ENCODE measurements at places on chromosomes 12 and 14.

- no peak for DNase-seq
Measured at GRCh38 chr12:116459916-116460663, 99.1 kb upstream of the MAP1LC3B2 start.

DNA sequence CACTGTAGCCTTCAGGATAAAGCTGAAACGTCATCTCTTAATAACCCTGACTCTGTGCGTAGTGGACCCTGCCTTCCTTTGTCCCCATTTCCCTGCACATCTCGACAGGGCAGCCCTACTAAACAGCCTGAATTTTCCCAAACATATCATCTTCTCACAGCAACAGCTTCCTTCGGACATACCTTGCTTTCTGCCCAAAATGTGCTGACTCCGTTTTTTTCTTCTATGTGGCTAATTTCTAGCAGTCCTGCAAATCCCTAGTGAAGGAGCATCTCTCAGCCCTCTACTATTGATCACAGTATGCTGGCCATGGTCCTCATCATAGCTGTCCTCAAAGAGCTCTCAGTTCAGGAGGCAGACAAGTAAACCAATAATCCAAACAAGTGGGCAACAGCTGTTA lies 53.1 kb upstream of the PCED1B start:
- DNase-seq = no peak

- no peak for DNase-seq
Measured at GRCh38 chr12:4780641-4781611, 60.7 kb downstream of the GALNT8 start.

DNA sequence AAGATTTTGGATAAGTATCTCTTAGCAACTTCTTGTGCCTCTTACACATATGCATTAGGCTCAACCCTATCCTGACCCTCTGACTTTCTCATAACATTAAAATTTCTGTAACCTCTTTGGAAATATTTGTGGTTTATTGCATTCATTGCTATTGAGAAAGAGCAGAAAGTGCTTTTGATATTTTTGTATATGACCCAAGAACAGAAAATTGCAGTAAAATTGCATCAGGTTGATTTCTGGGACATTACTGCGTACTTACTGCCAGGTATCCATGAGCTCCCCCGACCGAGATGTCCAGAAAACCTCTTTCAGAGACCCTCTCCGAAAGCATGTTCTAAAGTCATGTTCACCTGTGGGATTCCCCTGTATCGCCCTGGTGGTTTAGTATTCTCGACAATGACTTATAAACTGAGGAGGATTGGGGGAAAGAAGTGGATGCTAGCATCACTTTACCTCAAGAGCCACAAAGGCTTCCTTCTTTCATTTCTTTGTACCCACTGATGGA lies 14.5 kb upstream of the IL22 start:
- no peak for DNase-seq

GRCh38 chr14:66111891-66112290 lies 374.3 kb upstream of the CCDC196 start:
- DNase-seq = no peak

GRCh38 chr12:32098112-32098511 lies 8.5 kb upstream of the BICD1 start:
- DNase-seq = no peak

GRCh38 chr12:74999474-74999873 lies 210.2 kb downstream of the KCNC2 start:
- DNase-seq = no peak

DNA sequence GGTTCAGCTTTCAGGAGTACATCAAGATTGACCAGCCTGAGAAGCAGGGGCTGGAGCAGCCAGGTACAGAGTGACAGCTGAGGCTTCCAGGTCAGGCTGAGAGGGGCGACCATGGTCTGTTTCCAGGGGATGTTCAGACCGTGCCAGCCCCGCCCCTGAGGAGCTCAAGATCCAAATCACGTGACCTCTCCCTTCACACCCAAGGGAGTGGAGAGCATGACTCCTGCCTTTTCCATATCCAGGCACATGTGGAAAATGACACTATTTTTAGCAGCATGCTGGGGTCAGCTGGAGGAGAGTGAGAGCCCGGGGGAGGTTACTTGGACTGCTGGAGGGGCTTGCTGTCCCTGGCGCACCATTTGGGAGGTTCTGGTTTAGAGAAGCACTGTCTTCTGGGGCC lies 92.7 kb downstream of the B4GALNT3 start:
- DNase-seq = no peak

GRCh38 chr14:22630486-22630885 lies 13.7 kb downstream of the OR6J1 start:
- DNase-seq = no peak

DNA sequence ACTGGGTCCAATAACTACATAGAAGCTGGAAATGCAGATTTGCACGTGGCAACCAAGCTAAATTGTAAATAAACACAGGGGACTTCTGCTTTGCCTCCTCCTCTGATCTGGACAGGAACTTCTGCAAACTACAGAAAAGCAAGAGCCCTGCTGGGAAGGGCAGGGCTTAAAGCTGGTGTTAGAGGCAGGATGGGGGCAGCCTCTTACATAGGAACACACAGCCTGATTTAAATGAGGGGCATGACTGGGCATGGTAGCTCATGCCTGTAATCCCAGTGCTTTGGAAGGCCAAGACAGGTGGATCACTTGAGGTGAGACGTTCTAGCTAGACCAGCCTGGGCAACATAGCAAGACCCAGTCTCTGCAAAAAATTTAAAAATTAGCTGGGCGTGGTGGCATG lies 46.7 kb downstream of the ERH start:
- no peak for DNase-seq

DNA sequence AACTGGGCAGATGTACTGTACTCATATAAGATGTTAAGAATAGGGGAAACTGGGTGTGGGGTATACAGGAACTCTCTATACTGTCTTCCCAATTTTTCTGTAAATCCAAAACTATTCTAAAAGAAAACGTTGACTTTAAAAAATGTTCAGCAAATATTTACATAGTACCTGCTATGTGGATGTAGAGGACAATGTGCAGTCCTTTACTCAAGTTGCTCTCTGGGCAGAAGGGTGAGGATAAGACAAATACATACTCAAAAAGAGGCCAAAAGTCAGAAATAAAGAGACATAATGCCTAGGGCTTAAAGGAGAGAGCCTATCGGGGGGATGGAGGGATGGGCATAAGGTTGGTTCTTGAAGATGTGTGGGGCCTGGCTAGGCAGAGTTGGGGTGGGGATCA lies 44.7 kb downstream of the PPP1R36 start:
- DNase-seq = no peak

DNA sequence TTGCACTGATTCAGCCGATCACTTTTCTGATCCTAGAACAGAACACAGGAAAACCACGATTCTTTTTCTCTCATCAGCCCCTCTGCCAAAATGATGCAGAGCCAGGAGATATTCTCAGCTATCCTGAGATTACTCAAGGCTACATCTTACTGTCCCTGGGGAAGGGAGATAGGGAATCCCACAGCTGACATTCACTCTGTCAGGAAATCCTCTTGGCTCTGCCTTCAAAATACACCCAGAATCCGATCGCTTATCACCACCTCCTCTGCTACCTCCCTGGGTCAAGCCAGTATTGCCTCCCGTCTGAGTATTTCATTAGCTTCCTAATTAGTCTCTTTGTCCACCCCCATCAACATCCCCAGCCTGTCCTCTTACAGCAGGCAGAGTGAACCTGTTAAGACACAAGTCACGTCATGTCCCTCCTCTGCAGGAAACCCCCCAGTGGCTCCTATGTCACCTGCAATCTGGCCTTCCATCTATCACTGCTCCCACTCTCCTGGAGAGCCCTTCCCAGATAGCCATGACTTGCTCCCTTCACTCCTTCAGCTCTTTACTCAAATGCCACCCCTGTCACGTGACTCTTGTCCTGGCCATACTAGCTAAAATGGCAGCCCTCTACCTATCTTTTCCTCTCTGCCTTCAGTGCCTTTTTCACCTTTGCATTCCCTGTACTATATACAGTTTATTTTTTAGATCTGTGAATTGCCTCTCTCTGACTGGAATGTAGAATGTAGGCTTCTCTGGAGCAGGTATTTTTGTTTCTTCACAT lies 70.3 kb downstream of the GALNT4 start:
- DNase-seq = no peak

- no peak for DNase-seq
Measured at GRCh38 chr12:28223025-28223554, 32.8 kb downstream of the CCDC91 start.

- no peak for DNase-seq
Measured at GRCh38 chr12:131147894-131148293, 194.2 kb downstream of the ADGRD1 start.

DNA sequence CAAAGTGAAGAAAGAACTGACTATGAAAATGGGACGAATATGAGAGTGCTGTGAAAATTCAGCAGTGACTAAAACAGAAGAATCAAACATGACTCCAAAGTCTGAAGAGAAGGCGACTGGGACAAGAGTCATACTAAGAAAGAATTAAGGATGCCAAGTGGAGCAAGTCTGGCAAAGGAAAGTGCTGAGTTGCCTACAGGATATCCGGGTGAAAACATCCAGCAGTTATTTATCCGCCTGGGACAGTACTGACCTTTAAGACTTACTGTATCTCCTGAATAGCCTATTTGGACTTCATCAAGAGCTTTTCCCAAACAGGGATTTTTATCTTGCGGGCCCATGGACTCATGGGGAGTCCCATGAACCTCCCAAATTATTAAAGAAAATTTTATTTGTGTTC lies 41.1 kb downstream of the KICS2 start:
- DNase-seq = no peak

GRCh38 chr12:123995023-123995748 lies 22.2 kb downstream of the ZNF664 start:
- no peak for DNase-seq

- DNase-seq = no peak
Measured at GRCh38 chr14:71238835-71239234, 331.6 kb downstream of the PCNX1 start.

GRCh38 chr14:48289701-48290100 lies 614.3 kb upstream of the MDGA2 start:
- no peak for DNase-seq

GRCh38 chr12:75705749-75706711 lies 194.6 kb upstream of the KRR1 start:
- DNase-seq = no peak

Measured in stimulated activated CD4-positive, alpha-beta T cell treated with anti-CD3 and anti-CD28 coated beads, Interleukin-1b, Interleukin-23, amount 100 ng/mL, for 1 hour (primary cell).